ENCODE measurements at places on chromosomes 12 and 14.

- peak; percentile 59 for DNase-seq
Measured at GRCh38 chr14:102776761-102777710, at the start of gene TRAF3. TRAF3 (plus strand) TSS chr14:102777449; CDS start chr14:102870202, 92,753 bp downstream.

GRCh38 chr14:68363466-68363842 lies 429.4 kb downstream of the ZFP36L1 start:
- DNase-seq: no peak

GRCh38 chr12:66050610-66051009 lies 79.9 kb downstream of the LLPH start:
- DNase-seq: no peak

DNA sequence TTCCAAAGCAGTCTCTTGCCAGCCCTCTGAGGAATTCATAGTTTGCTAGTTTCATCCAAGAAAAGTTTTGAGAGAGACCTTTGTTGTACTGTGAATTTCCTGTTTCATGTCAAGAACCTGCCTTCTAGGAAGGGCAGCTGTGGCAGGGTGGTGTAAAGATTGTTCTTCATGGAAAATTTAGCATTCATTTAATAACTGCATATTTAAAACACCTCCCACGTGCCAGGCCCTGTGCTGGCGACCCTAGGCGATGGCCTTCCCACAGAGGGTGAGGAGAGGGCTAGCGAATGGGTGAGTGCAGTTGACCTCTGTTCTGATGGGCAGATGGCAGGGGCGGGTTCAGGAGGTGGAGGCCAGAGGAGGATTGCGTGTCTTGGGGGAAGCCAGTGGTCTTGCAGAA lies 43.2 kb downstream of the MLXIP start:
- no peak for DNase-seq

DNA sequence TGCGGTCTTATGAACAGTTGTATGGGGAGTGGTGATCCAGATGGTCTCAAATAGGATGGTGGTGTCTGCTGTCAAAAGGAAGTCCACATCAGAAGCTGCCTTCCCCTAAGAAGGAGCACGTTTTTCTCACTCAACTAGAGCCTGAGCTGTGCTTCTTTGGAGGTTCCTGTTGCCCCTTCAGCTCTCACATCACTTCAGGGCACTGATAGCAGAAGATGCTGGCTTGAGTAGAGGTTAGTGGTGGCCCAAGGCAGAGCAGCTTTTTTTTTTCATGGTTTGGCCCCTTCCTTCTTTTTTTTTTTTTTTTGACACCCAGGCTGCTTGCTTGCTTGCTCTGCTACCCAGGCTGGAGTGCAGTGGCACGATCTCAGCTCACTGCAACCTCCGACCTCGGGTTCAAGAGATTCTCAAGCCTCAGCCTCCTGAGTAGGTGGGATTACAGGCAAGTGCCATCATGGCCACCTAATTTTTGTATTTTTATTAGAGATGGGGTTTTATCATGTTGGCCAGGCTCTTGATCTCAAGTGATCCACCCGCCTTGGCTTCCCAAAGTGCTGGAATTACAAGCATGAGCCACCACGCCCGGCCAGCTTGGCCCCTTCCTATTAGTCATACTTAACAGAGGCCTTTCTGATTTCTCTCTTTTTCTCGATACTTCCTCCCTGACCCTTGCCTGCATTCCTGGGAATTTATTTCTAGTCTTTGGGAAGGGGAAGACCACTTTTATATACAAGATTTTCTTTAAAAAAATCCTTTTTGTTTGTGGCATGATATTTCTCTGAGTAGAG lies 31.6 kb downstream of the KLRD1 start:
- no peak for DNase-seq

DNA sequence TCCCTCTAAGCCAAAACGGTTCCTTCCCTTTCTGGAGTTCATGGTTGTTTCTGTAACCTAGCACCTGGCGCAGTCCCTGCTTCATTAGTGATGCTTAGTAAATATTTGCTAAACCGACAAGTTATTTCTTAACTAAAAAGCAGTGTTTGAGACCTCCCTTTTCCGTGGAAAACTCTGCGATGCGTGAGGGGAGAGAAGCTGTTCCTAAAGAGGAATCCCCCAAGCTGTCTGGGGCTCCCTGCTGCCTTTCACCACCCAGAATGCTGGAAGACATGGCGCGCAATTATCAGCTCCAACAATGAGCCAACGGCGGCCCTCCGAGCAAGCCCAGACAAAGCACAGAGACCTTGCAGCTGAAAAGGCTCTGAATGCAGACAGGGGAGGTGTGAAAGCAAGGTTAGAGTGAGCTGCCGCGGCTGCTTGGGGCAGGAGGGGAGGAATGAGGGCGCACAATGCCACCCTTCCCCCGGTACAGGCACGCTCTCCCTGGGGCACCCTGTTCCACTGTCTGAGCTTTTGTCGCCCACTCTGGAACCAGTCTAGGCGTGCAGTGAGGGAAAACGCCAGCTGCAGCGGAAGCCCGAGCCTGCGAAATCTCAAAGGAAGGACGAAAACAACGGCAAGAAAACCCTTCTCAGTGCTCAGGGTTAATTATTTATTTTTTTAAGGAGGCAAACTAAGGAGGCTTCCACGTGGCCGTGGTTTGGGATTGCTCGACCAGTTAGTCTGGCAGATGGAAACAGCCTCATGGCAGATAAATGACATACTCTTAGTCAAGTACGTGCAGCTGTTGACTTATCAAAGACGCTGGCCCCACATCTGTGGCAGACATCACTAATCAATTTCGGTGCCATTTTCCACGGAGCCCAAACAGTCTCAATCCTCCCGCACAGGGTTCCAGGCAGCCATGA lies 66.3 kb downstream of the RBM19 start:
- peak; percentile 40 for DNase-seq

DNA sequence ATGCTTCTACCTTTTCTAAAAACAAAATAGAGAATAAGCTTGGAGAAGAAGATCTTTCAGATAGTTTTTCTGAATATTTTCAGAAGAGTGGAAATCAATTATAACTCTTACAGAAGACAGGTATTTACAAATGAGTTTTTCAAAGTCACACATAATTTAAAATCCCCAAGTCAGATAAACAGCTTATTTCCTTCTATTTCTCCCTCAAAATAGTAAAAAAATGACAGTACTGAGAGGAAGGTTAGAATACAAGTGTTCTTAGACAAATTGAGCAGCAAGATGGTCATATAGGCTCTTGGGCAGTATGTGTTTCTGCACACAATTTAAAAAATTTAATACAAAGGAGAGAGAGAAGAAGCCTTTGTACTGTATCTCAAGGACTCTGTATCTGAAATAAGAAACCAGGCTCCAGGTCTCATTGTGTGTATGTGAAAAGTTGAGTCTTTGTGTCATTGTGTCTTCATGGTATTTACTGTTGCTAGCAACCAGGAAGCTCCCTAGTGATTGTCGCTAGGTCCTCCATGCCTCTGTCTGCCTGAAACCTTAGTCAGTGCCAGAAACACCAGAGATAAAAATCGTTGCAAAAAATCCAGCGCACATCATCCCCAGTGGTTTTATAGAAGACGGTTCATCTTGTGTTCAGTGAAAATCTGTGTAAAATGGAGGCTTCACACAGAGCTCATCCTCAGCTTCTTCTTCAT lies 12.9 kb upstream of the TUBA1A start:
- no peak for DNase-seq

DNA sequence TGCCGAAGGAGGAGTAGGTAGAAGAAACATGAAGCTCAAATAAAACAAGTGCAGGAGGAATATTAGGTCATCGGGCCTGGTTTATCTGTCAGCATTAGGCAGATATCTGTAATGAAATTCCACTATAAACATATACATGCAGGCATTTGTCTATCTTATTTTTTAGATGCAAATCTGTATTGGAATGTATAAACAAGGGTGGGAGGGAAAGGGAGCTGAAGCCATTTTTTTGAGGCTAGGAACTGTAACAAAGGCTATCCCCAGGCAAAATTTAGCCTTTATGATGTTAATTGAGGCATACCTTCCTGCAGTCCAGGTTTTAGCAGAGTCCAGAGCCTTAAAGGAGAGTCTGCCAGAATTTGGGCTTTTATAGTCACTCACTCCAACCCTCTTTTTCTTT lies 72.5 kb downstream of the PHLDA1 start:
- no peak for DNase-seq

DNA sequence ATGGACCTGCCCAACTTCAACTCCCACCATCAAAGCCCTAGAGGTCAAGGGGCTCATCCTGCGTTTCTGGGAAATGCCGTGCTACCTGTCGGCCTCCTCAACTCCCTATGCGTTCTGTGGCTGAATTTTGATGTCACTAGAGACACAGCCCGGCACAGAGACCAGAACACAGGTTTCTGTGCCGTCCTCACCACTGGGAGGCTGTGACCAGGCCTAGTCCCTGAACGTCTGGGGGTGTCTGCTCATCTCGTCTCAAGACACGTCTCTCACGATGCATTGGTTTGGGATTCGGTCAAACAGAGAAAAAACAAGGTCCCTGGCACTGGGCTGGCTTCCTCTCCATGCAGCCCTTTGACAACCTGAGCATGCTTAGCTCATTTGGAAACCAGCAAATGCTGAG lies 33.5 kb downstream of the SLC15A4 start:
- DNase-seq: no peak

GRCh38 chr12:57236925-57237595 lies 7.5 kb downstream of the SHMT2 start:
- DNase-seq: no peak

DNA sequence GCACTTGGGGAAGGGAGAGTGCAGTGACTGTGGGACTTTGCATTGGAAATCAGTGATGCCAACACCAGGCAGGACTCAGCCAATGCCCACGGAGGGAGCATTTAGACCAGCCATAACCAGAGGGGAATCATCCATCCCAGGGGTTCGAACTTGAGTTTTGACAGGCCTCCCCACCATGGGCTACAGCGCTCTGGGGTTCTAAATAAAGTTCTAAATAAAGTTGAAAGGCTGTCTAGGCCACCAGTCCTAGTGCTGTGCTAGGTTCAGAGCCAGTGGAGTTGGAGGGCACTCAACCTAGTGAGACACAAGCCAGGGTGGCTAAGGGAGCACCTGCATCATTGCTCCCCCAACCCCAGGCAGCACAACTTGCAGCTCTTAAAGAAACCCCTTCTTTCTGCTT lies 82.0 kb upstream of the SLC38A4 start:
- DNase-seq: no peak

- DNase-seq: no peak
Measured at GRCh38 chr14:102819747-102820330, 42.6 kb downstream of the TRAF3 start.

GRCh38 chr12:123900871-123901376 lies 71.7 kb downstream of the CCDC92 start:
- DNase-seq: no peak

GRCh38 chr12:116734156-116734768 lies 3.6 kb downstream of the SPRING1 start:
- no peak for DNase-seq

GRCh38 chr12:1634590-1635191 lies 5.7 kb downstream of the WNT5B start:
- DNase-seq: no peak

DNA sequence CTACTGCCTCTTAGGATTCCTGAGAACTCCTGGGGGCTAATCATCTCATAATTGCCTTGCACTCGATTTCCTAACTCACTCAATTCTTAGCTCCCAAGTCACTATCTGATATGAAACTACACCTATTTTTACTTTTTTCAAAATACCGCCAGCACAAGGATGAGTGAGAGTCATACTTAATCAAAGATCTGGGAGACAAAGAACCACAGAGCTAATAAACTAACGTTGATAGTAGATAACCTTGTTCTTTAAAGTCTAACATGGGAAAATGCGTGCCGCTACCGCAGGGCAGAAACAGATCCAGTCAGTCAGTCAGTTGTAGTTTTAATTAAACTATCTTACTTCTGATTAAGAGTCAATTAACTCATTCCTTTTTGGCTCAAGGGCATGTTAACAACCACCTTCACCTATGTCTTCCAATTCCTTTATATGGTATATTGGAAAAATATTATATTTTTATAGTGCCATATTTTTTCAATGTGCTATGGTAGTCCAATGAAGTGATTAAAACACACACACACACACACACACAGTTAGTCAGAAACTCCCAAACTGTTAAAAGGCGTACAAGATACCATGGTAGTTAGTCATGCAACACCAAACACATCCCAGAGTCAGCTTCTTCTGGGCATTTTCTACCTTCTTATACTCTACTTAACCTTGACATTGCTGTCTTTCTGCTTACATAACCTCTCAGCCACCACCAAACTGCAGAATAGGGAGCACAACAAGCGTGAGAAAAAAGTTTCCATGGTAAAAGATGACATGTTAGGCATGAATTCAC lies 114.0 kb downstream of the KLHL28 start:
- DNase-seq: no peak

- DNase-seq: no peak
Measured at GRCh38 chr14:23910876-23911210, 42.7 kb upstream of the DHRS4 start.

- no peak for DNase-seq
Measured at GRCh38 chr12:106178562-106178961, 39.8 kb upstream of the NUAK1 start.

GRCh38 chr12:127238107-127238506 lies 1028.9 kb upstream of the TMEM132C start:
- no peak for DNase-seq

- DNase-seq: no peak
Measured at GRCh38 chr14:91410771-91411536, 6.7 kb downstream of the CCDC88C start.

GRCh38 chr12:128664501-128664900 lies 159.3 kb downstream of the SLC15A4 start:
- DNase-seq: no peak

- DNase-seq: no peak
Measured at GRCh38 chr12:100584256-100584655, 10.8 kb downstream of the GAS2L3 start.

DNA sequence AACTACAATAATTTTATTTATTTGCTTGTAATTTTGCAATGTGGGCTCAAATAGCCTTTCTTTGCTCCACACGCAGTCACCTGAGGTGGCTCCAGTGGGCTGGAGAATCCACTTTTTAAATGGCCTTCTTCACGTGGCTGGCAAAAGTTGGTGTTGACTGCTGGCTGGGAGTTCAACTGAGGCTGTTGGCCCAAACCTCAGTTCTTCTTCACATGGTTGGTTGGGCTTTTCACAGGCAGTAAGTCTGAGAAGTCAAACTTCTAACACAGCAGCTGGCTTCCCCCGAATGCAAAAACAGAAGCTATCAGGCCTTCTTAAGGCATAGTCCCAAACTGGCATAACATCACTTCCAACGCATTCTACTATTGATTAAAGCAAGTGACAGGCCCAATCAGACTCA lies 2.1 kb upstream of the OXA1L start:
- DNase-seq: no peak

DNA sequence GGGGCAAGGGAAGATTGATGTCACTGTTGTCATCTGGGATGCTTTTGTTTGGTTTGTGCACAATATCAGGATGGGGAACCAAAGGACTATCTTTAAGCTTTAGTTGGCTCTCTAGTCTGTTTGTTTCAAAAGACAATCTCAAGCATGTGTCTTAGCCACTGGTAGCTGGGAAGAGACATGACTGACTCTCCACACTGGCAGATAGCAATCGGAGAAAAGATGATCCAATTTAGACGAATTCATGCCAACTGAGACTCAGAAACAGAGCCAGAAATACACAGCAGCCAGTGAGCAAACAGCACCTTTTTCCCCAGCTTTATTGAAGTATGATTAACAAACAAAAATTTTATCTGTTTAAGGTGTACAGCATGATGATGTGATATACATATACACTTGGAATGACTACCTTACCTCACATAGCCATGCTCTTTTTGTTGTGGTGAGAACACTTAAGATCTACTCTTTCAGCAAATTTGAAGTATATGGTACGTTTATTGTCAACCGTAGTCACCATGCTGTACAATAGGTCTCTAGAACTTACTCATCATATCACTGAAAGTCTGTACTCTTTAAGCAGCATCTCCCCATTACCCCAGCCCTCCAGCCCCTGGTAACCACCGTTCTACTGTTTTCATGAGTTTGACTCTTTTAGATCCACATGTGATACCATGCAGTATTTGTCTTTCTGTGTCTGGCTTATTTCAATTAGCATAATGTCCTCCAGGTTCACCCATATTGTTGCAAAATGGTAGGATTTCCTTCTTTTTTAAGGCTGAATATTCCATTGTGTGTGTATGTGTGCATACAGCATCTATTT lies 50.6 kb downstream of the DUSP16 start:
- no peak for DNase-seq

Data from mesothelial cell of epicardium (in vitro differentiated cells).